ENCODE measurements at places on chromosomes 7 and 10.

DNA sequence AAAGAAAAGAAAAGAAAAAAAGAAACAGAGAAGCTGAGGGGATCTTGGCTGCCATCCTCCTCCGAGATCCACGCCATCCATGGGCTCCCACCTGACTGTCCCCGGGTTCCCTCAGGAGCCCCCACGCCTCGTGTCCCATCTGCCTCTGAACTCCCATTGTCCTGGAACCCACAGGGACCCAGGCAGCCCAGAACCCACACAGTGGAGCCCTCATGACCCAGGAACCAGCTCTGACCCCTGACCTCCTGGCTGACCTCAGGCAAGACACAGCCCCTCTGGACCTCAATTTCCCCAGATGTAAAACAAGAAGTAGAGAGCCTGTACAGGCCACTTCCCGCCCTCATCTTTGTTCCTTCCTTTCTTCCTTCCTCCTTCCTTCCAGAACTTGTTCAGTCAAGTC lies 40.4 kb downstream of the RASGEF1A start:
- DNase-seq: peak; percentile 3

GRCh38 chr7:158133057-158133456 lies 454.6 kb downstream of the PTPRN2 start:
- no peak for DNase-seq

DNA sequence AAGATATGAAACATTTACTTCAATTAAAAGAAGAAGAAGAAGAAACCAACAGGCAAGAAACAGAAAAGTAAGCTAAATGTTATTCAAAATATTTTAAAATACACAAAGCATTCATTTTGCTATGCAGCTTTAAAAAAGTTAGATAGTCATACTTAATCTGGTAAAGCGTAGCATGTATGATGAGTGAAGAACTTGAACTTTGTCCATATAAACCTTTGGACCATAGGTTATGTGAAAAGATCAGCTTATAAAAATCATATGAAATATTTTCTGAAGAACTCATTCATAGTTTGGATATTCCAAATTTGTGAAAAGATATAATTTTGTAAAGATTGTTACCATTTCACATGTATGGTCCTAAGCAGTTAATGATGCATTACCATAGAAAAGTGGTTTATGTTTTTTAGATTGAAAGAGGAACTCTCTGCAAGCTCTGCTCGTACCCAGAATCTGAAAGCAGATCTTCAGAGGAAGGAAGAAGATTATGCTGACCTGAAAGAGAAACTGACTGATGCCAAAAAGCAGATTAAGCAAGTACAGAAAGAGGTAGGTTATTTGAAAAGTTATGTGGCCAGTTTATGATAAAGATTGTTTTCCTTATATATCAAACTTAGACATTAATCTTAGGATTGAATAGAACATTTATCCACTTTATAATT lies 37.3 kb downstream of the KIF20B start:
- no peak for DNase-seq

- DNase-seq: peak; percentile 80
Observed at GRCh38 chr10:75108684-75109458, 2.6 kb upstream of the SAMD8 start.

GRCh38 chr7:41754046-41754445 lies 51.2 kb upstream of the INHBA start:
- DNase-seq: no peak

Data from WTC11 (cell line).